Omental fat pad (tissue), 4 donors: ENCODE measurements at places on chromosomes 2 and 18. TPM values are rescaled to one million over a fixed set of nuclear protein-coding genes. Genes with fewer than 3 reads are reported as not detected.

DNA sequence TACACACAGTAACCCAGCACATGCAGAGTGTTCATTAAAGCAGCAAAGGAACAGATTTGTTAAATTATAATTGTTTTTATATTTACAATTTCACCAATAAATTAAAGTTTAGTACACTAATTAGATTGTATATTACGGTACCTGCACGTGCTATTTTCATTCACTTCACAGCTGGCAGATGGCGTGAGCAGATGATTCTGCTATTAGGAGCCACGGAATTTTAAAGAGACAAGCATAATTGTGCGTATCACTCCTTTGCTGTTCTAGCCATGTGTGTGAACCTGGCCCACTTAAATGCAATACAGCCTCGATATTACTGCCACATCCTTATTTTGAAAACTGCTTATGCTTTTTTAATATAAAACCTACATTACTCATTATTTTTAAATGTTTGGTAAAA lies 332.8 kb upstream of the SOX11 start:
- no peak for DNase-seq

DNA sequence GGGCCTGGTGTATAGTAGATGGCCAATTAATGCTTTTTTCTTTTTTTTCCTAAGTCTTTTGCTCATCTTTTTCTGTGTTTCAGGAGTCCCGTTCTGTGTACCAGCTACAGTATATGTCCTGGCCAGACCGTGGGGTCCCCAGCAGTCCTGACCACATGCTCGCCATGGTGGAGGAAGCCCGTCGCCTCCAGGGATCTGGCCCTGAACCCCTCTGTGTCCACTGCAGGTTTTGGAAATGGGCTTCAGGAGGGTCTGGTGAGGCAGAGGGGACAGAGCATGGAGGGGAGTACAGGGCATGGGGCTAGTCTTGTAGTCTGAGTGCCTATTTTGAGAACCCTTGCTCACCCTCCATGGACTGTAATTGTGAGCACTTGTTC lies 14.1 kb downstream of the PTPN18 start:
- DNase-seq = no peak

DNA sequence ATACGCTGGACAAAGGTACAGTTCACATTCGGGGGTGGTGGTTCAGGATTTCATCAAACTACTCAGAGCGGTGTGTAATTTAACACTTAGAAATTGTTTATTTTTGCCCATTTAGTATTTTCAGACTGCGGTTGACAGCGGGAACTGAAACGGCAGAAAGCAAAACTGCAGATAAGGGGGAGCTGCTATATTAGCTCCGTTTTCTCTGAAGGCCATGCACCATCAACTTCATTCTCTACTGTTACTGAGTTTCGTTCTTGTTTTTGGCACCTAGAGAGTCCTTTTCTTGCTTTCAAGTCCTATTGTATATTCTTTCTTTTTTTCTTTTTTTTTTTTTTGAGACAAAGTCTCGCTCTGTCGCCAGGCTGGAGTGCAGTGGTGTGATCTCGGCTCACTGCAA lies 121.5 kb upstream of the SP3 start:
- no peak for DNase-seq

DNA sequence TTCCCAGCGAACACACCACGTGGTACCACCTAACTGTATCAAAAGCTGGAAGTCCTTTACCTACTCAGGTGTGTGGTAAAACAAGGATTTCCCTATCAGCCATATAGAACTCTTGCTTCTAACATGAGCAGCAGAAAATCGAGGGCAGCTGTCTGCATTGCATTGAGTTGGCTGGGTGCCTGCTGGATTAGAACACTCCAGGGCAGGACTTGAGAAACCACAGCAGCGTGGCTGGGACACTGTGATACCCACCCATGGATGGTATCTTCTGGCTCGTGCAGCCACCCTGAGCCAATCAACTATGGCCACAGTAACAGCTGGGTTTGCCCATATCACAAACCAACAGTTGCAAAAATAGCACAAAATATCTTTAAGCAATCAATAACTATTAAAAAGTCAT lies 188.3 kb downstream of the FBXO15 start:
- DNase-seq = no peak

DNA sequence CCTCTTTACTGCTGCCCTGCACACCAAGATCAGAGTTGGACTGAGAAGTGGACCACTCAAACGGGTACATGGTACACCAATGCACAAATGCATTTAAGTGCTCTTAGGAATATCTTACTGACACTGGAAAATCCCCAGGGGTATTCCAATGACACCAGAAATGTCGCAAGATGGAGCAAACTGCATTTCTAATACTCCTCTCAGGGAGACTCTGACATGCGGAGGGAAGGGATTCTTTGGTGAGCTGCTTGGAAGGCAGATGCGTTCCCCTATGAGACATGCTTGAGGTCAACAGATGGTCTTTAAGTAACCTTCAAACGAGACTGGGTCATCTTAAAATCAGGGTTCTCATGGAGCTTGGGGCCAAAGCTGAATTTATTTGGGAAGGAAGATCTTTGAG lies 521.8 kb upstream of the TCF4 start:
- no peak for DNase-seq

DNA sequence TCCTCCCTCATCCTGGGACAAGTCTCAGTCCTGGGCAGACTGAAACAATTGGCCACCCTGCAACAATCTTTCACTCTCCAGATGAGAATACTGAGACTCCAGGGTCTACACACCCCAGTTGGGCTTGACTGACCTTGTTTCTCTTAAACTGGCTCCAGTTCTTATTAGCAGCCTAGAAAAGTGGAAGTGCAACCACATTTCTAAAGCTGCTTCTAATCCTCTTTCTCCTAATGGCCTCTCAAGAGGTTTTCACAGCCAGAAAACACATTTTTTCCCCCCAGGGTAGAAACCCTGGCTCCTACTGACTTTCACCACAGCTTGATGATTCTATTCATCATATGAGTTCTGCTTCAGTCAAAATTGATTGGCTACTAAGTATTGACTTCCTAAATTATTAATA lies 45.8 kb downstream of the SLC4A5 start:
- DNase-seq = no peak

GRCh38 chr18:55354795-55355194 lies 233.2 kb downstream of the TCF4 start:
- DNase-seq = no peak

- DNase-seq = no peak
Observed at GRCh38 chr2:231394211-231395141, 1.0 kb upstream of the B3GNT7 start.

- no peak for DNase-seq
Observed at GRCh38 chr2:20365249-20365817, 14.7 kb upstream of the PUM2 start.

- no peak for DNase-seq
Observed at GRCh38 chr2:3447789-3448317, 68.4 kb downstream of the TRAPPC12 start.

- no peak for DNase-seq
Observed at GRCh38 chr2:48414980-48415835, 114.7 kb upstream of the STON1 start.

- no peak for DNase-seq
Observed at GRCh38 chr2:219665926-219666325, 38.5 kb downstream of the SLC4A3 start.

- DNase-seq = no peak
Observed at GRCh38 chr18:49851624-49852023, 38.3 kb upstream of the ACAA2 start.

GRCh38 chr2:189516546-189516945 lies 64.0 kb downstream of the SLC40A1 start:
- DNase-seq = no peak

DNA sequence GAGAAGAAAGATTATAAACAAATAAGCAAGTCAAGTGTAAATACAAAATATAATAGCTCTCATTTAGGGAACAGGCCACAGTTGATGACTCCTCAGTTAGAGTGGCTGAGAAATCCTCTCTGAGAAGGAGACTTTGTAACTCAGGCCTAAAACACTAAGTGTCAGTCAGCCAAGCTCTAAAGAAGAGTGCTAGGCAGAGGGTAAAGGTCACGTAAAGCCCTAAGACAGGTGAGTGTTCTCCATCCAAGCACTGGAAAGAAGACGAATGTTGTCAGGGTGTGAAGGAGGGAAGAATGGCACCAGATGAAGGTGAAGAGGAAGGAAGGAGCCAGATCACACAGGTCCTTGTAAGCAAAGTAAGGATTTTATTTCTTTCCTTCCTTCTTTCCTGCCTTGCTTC lies 24.3 kb downstream of the ERMN start:
- no peak for DNase-seq

DNA sequence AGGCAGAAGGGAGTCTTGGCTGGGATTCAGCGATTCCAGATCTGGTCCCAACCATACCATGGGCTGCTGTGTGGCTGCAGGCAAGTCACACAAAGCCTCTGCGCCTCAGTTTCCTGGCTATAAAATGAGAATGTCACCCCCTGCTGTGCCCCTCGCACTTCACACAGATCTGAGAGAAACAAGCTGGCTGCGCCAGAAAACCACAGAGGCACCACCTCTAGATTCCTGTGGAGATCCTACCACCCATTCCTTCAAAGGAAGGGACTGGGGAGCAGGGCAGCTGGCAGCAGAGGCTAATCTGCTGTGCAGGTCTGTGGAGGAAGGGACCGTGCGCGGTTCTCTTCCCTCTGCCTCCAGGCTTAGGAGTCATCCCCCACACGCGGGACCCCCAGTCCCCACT lies 19.8 kb downstream of the NEURL3 start:
- DNase-seq = no peak

- no peak for DNase-seq
Observed at GRCh38 chr2:1823187-1824169, 79.2 kb upstream of the PXDN start.

GRCh38 chr2:204505946-204506345 lies 39.3 kb upstream of the PARD3B start:
- no peak for DNase-seq

GRCh38 chr18:48925491-48925780 lies 25.3 kb downstream of the SMAD7 start:
- DNase-seq = no peak

- DNase-seq = no peak
Observed at GRCh38 chr2:28370354-28370753, 22.3 kb upstream of the FOSL2 start.

DNA sequence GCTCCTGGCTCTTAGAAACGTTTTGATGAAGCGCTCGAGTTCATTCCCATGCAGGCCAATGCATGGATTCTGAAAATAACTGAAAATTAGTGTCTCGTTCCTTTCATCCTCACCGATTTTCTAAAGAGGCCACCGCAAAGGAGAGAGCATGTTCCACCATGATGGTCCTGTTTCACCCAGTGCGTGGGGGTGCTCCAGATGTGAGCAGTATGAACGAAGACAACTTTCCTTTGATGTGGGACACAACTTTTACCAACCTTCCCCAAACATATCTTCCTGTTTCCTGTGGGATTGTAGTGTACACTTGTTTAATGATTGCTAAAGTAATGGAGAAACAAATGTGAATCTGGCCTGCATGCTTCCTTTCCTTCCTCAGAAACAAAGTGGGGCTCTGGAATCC lies 114.5 kb downstream of the PRPF40A start:
- no peak for DNase-seq

DNA sequence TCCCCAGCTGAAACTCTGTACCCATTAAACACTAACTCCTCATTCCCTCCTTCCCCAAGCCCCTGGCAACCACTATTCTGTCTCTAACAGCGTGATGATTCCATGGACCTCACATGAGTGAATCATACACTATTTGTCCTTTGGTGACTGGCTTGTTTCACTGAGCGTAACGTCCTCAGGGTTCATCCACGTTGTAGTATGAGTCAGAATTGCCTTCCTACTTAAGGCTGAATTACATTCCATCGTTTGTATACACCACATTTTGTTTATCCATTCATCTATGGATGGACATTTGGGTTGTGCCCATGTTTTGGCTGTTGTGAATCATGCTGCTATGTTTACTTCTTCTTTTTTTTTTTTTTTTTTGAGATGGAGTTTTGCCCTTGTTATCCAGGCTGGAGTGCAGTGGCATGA lies 19.6 kb upstream of the CABLES1 start:
- no peak for DNase-seq

GRCh38 chr2:72896446-72896845 lies 9.2 kb downstream of the SPR start:
- no peak for DNase-seq

Gene CD8B2
- total RNA-seq = not detected

Gene ALPG
- total RNA-seq = not detected

Gene RAB27B
- total RNA-seq = 1.8 TPM

Gene NEU2
- total RNA-seq = not detected

Gene RTP5
- not detected for total RNA-seq

Gene CTAGE1
- total RNA-seq = not detected

Gene DSC2
- 12.2 TPM for total RNA-seq

Gene PLEK
- 29.3 TPM for total RNA-seq

Gene TRIM43
- total RNA-seq = not detected

Gene TCF23
- total RNA-seq = not detected

Gene HES6
- 5.9 TPM for total RNA-seq

Gene ST6GAL2
- 0.36 TPM for total RNA-seq

Gene OR6B2
- not detected for total RNA-seq

Gene AGXT
- not detected for total RNA-seq

Gene LRP1B
- 3.6 TPM for total RNA-seq

Gene POTEJ
- 0.28 TPM for total RNA-seq

Gene KCMF1
- 52.0 TPM for total RNA-seq
